Fibroblast of lung (primary cell): ENCODE measurements at places on chromosomes 2 and 18. TPM values are rescaled to one million over a fixed set of nuclear protein-coding genes. Genes with fewer than 3 reads are reported as not detected.

REG3G gene
- not detected in 2 replicates for total RNA-seq

UGT1A10 gene
- not detected in 2 replicates for total RNA-seq

OTOS gene
- total RNA-seq = not detected in 2 replicates

GAREM2 gene
- total RNA-seq = 0.66 and 0.77 TPM in 2 replicates

SDC1 gene
- total RNA-seq = 17.5 and 56.8 TPM in 2 replicates

CD8B2 gene
- total RNA-seq = not detected in 2 replicates

DSG4 gene
- total RNA-seq = not detected in 2 replicates

RAB27B gene
- total RNA-seq = 0.77 and 0.99 TPM in 2 replicates

ALK gene
- total RNA-seq = under 0.01 TPM in 2 replicates

RIF1 gene
- 34.9 and 36.5 TPM in 2 replicates for total RNA-seq

ZNF513 gene
- total RNA-seq = 7.7 and 8.4 TPM in 2 replicates

GALNT5 gene
- total RNA-seq = 32.4 and 199 TPM in 2 replicates

NIF3L1 gene
- total RNA-seq = 21.0 and 23.6 TPM in 2 replicates

TCF23 gene
- under 0.01 TPM in 1 of 2 replicates, not detected in the other for total RNA-seq

CD207 gene
- not detected in 2 replicates for total RNA-seq

AGAP1 gene
- 7.7 and 10.6 TPM in 2 replicates for total RNA-seq

GNLY gene
- total RNA-seq = under 0.01 TPM in 1 of 2 replicates, not detected in the other

SMAD2 gene
- total RNA-seq = 31.3 and 76.0 TPM in 2 replicates

CNDP1 gene
- total RNA-seq = not detected in 2 replicates

CCDC68 gene
- 5.1 and 8.3 TPM in 2 replicates for total RNA-seq

LIMS2 gene
- 0.51 and 1.8 TPM in 2 replicates for total RNA-seq

ARHGEF4 gene
- 0.83 and 1.5 TPM in 2 replicates for total RNA-seq

SERPINB10 gene
- total RNA-seq = not detected in 2 replicates

TIMM21 gene
- 20.1 and 21.6 TPM in 2 replicates for total RNA-seq

GRB14 gene
- total RNA-seq = 0.26 and 0.33 TPM in 2 replicates

RND3 gene
- 559 and 1,405 TPM in 2 replicates for total RNA-seq

INHA gene
- 0.26 and 0.50 TPM in 2 replicates for total RNA-seq

PAIP2B gene
- total RNA-seq = 1.2 and 1.5 TPM in 2 replicates

NBAS gene
- 124 and 133 TPM in 2 replicates for total RNA-seq

TEKT4 gene
- not detected in 2 replicates for total RNA-seq

DNAJC5G gene
- total RNA-seq = not detected in 2 replicates

SLC8A1 gene
- total RNA-seq = 74.0 and 109 TPM in 2 replicates

DSC1 gene
- total RNA-seq = not detected in 2 replicates

HOXD13 gene
- total RNA-seq = not detected in 2 replicates

RAB6C gene
- not detected in 2 replicates for total RNA-seq

IL1F10 gene
- total RNA-seq = not detected in 2 replicates

AQP12A gene
- total RNA-seq = not detected in 2 replicates

CCDC74A gene
- 5.9 and 6.7 TPM in 2 replicates for total RNA-seq

DSEL gene
- total RNA-seq = 51.1 and 157 TPM in 2 replicates

INPP4A gene
- 19.0 and 26.1 TPM in 2 replicates for total RNA-seq

SF3B6 gene
- total RNA-seq = 134 and 155 TPM in 2 replicates

KANSL1L gene
- total RNA-seq = 21.8 and 26.1 TPM in 2 replicates

FMNL2 gene
- total RNA-seq = 25.4 and 30.2 TPM in 2 replicates

ATOH8 gene
- 19.0 and 19.2 TPM in 2 replicates for total RNA-seq
